Thoracic aorta endothelial cell (primary cell): ENCODE measurements at places on chromosomes 2 and 18. TPM values are rescaled to one million over a fixed set of nuclear protein-coding genes. Genes with fewer than 3 reads are reported as not detected.

Gene CABYR
- 4.1 and 5.5 TPM in 2 replicates for total RNA-seq

Gene GPR75
- 4.9 and 6.3 TPM in 2 replicates for total RNA-seq

Gene ZNF521
- total RNA-seq, result 181 and 194 TPM in 2 replicates

Gene KIF5C
- total RNA-seq, result under 0.01 and 0.14 TPM in 2 replicates

Gene SKOR2
- total RNA-seq, result not detected in 2 replicates
